ENCODE measurements at places on chromosomes 4 and X.

GRCh38 chr4:19776929-19777328, 474.8 kb upstream of the SLIT2 start:
- DNase-seq = no peak

DNA sequence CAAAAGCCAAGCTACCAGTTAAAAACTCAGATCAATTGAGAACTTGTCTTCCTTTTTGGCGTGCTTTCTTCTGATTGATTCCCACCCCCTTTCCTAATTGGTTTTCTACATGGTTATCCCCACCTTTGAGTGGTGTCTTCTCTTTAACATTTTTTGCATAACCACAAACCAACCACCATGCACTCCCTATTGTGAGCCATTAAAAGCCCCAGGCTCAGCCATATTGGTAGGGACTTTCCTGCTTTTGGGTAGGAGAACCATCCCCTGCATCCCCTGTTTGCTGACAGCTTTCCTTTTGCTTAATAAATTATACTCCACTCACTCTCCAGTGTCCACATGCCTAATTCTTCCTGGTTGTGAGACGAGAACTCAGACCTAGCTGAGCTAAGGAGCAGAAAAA, 1651.4 kb upstream of the IGFBP7 start:
- DNase-seq = no peak

DNA sequence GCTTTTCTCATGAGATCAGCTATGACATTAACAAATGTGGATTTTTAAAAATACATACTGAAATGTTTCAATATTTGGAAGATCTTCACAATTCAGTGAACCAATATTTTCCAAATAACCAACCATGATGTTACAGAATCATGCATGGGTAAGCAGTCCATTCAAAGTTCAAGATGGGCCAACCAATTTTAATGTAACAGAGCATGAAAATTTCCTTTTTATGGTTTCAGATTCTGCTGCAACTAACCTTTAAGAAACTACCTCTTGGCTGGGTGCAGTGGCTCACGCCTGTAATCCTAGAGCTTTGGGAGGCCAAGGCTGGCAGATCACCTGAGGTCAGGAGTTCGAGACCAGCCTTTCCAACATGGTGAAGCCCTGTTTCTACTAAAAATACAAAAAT, 107.7 kb downstream of the RBM47 start:
- DNase-seq = no peak

- no peak for DNase-seq
Measured at GRCh38 chr4:165058666-165059065, 5.0 kb downstream of the TRIM75 start.

- DNase-seq = no peak
Measured at GRCh38 chrX:135099493-135099783, 20.9 kb downstream of the ETDB start.

GRCh38 chrX:45852884-45853283, 652.2 kb upstream of the DIPK2B start:
- DNase-seq = no peak

GRCh38 chr4:2511645-2512131, 24.8 kb upstream of the FAM193A start:
- no peak for DNase-seq

DNA sequence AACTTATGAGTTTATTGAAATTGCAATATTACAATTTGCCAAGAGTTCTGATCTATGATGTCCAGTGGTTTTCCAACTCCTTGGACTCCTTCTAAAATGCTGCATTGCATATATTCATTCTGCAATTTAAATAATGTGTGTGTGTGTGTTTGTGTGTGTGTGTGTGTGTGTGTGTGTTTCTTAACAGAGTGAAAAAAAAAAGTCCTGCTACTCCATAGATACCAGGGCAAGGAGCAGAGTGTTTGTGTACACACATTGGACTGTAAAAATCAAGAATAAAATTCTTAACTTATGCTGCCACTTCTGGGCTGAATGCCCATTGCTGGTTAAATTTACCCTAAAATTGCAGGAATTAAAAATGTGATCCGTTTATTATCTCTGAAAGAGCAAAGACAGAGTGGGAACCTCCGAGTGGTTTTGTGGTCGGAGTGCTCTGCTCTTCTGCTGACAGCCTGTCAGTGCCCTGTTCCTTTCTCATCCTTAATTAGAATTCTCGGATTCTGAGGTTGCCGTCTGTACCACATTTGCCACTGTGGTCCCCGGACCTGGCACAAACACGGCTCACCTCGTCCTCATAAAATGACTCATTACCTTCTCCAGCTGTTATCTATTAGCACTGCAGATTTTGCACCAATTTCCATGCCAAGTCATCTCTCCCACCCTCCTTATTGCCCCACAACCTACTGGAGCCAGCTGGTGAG, 355.5 kb downstream of the KCNIP4 start:
- DNase-seq = no peak

- DNase-seq = peak; percentile 5
Measured at GRCh38 chr4:76059750-76060149, 14.8 kb upstream of the ART3 start.

DNA sequence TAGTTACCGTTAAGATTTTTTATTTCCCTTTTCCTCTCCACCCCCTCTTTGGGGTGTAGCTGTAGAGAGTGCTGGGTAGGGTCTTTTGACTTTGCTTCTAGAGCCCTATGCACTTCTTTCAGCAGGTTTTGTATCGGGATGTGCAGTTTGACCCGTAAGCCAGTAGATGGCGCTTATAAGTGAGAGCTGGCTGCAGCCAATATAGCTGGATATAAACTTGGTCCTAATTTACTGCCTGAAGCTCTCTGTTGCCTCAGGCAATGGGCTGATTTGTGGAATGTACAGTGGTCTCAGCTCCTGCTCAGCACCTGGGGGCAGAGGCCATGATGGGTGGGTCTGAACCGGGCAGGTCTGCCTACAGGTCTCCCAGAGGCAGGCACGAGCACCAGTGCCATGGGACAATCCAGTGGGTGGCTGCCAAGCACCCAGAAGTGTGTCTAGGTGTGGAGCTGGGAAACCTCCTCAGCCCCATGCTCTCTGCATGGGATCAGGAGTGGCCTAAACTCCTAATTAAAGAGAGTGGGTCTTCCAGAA, 146.5 kb downstream of the SPANXN1 start:
- no peak for DNase-seq

DNA sequence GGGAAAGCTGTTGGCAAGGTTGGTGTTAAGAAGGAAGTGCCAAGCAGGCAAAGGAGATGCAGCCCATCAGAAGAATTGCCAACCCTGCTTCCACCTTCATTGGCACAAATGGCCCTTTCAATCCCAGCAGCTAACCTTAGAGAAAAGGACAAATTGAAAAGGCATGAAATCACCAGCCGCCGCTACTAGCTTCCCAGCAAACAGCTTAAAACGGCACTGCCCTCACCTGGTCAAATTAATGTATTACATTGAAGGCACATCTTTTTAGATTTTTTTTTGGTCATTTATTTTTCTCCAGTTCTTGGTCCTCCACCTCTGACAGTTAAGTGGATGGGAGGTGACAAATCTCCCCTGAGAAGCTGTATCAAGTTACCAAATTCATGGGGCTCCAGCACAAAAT, 51.0 kb upstream of the NHSL2 start:
- peak; percentile 8 for DNase-seq

- DNase-seq = no peak
Measured at GRCh38 chr4:13174001-13174400, 310.1 kb downstream of the RAB28 start.

DNA sequence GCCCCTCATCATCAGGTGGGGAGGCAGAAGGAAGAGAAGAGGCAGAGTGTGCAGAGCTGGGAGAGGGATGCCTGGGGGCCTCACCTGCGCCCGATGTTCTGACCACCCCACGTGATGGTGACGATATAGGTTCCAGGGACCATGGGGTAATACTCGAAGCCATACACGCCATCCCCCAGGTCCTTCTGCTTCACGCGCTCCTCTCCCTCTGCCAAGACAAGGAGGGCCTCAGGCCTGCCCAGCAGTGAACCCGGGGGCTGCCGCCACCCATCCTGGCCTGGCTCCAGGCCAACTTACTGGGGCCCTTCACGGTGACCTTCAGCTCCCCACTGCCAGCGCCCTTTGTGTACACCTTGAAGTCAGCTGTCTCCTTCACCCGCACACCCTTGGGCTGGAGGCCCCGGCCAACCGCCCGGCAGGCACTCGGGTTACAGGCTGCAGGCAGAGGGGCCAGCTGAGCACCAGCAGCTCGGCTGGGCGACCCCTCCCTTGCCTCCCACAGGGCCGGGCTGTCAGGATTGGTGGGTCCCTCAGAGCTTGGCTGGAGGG, 9.3 kb downstream of the FLNA start:
- no peak for DNase-seq

DNA sequence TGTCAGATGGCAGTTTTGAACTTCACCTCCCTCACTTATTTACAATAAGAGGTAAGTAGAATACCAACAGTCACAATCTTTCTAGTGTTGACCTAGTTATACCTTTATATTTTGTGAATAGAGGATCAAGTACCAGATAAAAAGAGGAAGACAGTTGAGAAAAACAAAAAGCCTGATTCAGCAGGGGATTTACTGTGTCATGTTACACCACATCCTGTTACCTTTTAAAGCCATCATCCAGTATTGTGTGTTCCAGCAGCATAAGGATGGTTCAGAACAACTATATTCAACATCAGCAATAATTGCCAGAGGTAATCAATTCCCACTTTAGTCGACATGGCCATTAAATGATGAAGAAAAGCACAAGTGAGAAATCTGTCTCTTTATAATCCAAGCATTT, 21.3 kb upstream of the CXCL6 start:
- DNase-seq = no peak

- no peak for DNase-seq
Measured at GRCh38 chr4:15907430-15907829, 31.1 kb downstream of the FGFBP1 start.

GRCh38 chr4:40850496-40850895, 100.7 kb downstream of the NSUN7 start:
- DNase-seq = no peak

DNA sequence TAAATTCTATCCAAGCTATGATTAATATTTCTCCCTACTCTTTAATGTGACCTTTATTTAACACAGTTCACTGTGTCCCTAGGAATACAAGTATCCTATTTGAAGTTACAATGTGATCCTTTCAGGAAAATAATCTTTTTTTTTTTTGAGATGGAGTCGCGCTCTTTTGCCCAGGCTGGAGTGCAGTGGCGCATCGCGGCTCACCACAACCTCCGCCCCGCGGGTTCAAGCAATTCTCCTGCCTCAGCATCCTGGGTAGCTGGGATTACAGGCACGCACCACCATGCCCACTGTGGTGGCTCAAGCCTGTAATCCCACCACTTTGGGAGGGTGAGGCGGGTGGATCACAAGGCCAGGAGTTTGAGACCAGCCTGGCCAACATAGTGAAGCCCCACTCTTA, 21.9 kb downstream of the TBCK start:
- DNase-seq = no peak

DNA sequence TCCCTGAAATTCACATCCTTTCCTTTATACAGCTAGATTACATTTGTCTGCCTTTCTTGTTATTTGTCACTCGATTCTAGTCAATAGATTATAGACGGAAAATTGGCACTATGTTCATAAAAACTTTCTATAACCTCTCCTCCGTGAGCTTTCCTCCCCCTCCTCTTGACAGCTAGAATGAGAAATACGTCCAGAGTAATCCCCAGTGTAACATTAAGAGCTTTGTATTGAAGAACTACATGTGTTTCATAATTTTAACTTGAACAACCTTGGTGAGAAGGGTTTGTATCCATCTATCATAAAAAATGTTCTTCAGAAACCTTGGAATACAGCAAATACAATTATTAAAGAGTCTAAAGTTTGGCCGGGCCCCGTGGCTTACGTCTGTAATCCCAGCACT, 1707.4 kb downstream of the PCDH7 start:
- DNase-seq = no peak

DNA sequence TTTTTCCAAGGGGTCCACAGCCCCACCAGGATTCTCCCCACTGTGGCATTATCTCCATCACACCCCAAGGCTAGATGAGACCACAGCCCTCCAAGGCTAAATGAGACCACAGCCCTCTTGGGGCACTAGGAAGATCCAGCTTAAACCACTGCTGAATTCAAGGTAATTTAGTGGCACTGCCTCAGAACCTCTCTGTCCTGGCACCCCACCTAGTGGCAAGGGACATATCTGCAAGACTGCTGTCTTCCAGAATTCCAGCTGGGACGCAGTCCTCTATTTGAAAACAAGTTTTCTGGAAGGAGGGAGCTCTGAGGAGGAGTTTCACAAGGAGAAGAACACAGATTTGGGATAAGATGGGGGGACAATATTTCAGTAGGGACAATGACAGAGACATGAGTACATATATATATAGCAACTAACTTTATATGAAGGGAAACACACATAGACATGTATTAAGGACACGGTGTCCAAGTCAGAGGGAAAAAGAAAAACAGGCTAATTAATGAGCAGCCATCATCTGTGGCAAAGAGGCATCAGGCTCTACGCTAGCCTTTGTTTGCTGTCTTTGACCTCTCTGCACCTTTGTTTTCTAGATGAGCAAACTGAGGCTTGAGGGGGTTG, 9.3 kb downstream of the CETN2 start:
- no peak for DNase-seq

DNA sequence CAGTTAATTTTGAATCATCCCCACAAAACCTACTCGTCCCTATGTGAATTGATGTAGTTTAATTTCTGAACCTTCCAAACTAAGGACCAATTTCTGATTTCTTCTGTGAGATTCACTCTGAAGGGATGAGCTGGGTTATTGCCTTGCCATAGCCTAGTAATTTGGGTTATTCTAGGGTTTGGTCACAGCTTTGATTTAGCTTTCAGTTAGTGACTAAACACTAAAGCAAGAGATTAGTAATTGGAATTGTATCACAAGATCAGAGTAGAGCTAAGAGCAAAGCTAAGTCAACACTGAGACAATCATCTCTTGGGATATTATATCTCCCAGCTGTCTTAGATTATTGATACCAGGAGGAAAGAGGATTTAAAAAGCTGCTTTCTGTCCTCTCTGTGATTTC, 588.0 kb downstream of the CCSER1 start:
- DNase-seq = no peak

DNA sequence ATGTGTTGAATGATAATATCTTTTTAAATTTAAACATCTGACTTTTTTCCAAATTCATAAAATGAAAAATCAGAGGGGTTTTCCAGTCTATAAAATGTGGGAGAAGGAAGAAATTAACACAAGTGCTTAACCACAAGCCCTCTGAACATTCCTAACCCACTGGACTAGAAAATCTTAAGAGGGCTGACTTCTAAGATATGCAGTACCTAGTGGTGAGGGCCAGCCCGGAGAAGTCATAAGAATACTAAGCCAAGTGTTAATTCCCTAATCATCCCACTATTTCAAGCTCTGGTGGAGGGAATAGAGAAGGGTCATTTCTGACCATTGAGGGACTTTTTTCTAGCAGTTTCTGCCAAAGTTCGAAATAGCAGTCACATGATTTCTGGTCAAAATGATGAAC, 86.9 kb upstream of the NEIL3 start:
- DNase-seq = no peak

Measured in stimulated activated CD4-positive, alpha-beta T cell treated with anti-CD3 and anti-CD28 coated beads, Interleukin-1b, Interleukin-23, amount 100 ng/mL, for 48 hours (primary cell).